Stimulated activated CD4-positive, alpha-beta T cell treated with anti-CD3 and anti-CD28 coated beads, Interleukin-15, amount 100 ng/mL, for 1 hour (primary cell): ENCODE measurements at places on chromosomes 5 and 9.

DNA sequence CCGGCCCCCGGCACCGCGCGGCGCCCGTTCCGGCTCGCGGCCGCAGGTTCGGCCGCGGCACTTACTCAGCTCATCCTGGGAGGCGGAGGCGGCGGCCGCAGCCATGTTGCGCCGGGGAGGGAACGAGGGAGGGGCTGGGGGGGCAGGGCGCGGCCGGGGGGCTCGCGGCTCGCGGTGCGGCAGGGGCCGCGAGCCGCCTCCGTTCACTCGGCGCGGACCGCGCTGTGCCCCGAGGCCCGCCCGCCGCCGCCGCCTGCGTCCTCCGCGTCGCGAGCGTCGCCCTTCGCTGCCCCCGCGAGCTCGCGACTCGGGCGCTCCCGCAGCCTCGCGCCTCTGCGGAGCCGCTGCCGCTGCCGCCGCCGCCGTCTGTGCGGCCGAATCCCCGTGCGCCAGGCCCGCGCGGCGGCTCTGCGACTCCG, 735 bp downstream of the ECPAS start:
- peak; percentile 33 for DNase-seq

DNA sequence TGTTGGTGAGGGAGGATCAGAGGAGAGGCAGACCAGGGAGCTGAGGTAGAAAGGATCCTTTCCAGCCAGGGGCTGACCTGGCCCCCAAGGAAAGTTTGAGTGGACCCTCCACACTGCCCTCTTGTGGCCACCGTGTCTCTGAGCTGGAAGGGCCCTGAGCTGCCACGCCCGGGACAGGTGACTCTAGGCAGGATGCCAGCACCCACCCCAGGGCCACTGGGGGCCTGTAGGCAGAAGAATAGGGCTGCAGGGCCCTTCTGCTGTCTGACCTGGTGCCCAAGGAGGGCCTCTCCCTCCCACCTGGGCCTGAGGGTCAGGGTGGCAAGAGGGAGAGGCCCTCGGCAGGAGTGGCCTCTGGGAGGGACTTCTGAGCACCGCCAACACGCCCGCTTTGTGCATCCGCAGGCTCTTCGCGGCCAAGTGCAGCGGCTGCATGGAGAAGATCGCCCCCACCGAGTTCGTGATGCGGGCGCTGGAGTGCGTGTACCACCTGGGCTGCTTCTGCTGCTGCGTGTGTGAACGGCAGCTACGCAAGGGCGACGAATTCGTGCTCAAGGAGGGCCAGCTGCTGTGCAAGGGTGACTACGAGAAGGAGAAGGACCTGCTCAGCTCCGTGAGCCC, 76.8 kb downstream of the LMX1B start:
- peak; percentile 46 for DNase-seq

GRCh38 chr5:171445644-171446516, 26.4 kb downstream of the FGF18 start:
- DNase-seq: no peak

GRCh38 chr5:56155992-56156584, 77.0 kb downstream of the ANKRD55 start:
- DNase-seq: no peak

DNA sequence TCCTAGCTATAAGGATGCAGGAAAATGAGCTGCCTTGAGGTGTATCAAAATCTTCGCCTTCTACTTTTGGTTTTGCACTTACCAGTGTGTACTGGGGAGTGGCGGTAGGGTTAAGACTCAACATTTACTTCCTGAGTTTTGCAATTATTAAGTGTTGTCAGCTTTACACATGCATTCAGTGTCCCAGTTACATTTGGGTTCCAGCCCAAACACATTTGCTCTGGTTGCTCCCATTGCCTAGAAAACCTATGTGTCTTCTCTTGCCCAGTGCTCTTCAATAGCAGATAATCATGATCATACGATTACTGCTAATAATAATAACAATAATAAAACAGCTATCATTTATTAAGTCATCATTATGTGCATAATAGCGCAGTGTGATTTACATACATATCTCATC, 241.5 kb upstream of the PAPPA start:
- DNase-seq: no peak

DNA sequence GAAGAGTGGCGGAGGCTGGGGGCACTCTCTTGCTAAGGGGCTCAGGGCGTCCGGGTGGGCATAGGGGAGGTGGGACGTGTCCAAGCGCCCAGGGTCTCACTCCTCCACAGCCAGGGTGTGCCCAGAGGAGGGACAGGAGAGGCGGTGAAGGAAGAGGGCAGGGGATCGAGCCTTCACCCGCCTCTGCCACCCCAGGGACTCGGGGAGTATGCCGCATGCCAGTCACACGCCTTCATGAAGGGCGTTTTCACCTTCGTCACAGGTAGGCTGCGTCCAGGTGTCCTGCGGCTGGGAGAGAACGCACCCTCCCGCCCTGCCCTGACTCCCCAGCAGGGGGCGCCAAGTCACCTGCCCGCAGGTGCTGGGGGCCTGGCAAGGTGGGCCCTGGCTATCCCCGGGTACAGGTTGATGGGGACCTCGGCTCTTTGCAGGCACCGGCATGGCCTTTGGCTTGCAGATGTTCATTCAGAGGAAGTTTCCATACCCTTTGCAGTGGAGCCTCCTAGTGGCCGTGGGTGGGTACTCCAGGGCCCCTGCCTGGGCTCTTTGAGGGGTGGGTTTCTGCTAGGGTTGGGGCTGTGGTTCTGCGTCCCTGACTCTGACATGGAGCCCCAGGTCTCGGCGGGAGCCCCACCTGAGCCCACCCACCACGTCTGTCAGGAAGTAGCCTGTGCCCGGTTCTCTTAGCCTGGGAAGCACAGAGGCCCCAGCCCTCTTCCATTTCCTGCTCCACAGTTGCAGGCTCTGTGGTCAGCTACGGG, 552 bp downstream of the TMEM141 start:
- DNase-seq: peak; percentile 54

DNA sequence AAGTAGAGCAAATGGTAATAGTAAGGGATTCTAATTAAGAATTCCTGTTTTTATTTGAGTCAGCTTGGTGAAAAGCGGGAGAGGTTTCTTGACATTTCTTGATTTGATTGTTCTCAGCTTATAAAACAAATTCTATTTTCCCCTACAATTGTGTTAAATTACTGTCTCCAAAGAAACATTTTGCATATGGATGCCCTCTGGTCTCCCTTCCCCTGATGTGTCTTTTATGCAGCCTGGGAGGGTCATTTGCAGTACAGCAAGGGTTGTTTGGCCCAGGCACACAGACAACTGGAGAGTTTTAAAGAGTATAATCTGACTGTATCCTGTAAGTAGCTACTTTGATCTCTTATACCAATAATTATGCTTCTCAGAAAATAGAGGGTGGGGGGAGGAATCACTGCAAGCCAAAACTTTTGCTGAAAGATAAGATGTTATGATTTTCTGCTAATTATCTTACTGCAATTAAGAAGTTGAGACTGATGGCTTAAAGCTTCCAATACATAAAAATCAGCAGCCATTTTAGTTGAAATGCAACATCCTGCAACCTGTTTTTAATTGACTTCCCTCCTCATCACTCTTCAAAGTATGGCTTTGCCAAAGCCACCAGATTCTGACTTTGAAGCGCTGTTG, 204.1 kb upstream of the SEMA6A start:
- DNase-seq: no peak
